ENCODE measurements at places on chromosomes 13 and 19.
A peak's percentile ranks its signal among the peaks of the same experiment; 100 is the strongest.

GRCh38 chr13:27043013-27043412 is 128.6 kb downstream of the USP12 start:
- peak; percentile 82 for DNase-seq

DNA sequence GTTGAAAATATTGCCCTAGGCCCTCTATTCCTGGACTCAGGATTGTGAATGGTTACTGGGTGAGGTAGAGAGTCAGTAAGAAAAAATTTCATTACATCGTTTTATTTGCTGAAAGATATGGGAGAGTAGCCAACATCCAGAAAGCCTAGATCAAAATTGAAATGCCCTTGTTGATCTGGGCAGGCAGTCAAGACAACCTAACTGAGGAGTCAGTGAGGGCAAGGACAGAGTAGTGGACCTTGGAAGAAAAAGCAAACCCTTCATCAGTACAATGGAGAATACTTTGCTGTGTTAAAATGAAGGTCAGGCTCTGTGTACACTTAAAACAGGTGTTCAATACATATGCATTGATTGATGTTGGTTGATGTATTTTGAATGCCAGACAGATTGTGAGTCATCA is 576.7 kb downstream of the OLFM4 start:
- DNase-seq = no peak

DNA sequence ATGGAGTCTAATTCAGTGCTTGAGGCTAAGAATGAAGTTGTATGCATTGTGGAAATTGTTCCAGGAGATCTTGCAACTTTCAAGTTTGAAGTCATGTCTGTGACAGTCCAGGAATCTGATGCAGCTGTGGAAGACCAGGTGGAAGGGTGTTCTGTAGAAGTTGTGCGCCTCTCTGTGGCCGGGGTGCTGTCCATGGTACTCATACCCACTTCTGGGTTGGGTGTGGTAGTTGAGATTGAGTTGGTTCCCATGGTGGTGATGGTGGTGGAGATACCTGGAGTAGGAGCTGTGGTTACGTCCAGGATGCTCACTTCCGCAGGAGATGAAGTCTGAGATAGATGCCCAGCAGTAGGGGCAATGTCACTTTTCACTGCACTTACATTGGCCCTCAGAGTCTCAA is 44.3 kb downstream of the MUC16 start:
- peak; percentile 10 for DNase-seq

GRCh38 chr13:43883631-43884030 is 3.9 kb downstream of the LACC1 start:
- no peak for DNase-seq

DNA sequence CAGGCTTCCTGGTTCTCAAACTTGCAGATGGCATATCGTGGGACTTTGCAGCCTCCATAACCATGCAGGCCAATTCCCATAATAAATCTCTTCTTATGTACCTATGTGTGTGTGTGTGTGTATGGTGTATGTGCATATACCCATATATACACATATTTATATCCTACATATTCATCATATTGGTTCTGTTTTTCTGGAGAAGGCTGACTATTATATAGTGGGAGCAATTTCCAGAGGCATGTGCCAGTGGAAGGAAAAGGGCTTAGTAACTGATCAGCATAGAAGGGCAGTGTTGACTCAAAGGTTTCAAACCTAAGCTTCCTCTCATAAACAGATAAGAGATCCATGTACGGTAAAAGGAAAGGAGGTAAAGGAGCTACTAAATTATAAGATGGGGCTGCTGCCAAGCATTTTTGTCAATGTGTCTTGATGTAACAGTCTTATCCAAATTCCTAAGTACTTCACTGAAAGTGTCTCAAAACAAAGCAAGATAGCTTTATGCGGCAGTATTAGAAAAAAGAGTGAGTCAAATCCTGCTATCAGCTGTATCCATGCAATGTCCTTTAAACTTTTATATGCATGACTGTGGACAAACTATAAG is 432.1 kb downstream of the TBC1D4 start:
- DNase-seq = no peak

- peak; percentile 7 for DNase-seq
Observed at GRCh38 chr13:64371045-64371444, 2859.1 kb downstream of the PCDH9 start.

GRCh38 chr13:38386421-38386820 is 36.8 kb downstream of the UFM1 start:
- DNase-seq = no peak

- peak; percentile 77 for DNase-seq
Observed at GRCh38 chr19:28960986-28961705, 251.8 kb downstream of the UQCRFS1 start.

DNA sequence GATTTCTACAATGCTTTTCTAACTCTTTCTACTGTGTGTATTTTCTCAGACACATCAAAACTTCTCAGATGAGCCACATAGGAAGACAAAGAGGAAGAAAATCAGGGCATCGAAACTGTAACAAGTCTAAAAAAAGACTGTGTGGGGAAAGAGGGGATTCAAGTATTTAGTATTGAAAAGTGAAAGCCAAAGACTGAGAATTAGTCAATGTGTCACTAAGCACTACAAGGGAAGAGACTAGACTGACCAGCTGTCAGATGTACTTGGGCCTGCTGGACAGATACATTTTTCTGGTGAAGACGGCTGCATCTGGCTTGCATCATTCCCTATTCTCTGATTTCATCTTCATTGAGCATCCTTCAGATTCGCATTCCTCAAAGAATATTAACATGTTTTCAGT is 25.4 kb downstream of the COMMD6 start:
- DNase-seq = no peak

- no peak for DNase-seq
Observed at GRCh38 chr19:54376610-54377285, 12.0 kb upstream of the LAIR1 start.

DNA sequence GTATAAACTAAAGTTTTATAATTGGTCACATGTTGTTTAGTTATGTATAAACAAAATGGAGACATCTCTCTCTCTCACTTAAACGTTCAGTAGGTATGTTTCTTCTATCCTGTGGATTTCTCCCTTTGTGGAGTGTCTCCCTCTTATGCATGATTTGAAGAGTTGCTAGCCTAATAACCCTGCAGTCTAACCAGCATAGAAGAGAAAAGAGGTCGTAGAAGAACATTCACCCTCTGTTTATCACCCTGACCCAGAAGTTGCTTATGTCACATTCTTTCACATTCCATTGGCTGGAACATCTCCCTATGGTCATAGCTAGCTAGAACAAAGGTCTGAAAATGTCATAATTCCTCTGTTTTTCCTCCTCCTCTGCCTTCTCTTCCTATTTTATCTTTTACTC is 176.8 kb upstream of the PCDH20 start:
- no peak for DNase-seq

DNA sequence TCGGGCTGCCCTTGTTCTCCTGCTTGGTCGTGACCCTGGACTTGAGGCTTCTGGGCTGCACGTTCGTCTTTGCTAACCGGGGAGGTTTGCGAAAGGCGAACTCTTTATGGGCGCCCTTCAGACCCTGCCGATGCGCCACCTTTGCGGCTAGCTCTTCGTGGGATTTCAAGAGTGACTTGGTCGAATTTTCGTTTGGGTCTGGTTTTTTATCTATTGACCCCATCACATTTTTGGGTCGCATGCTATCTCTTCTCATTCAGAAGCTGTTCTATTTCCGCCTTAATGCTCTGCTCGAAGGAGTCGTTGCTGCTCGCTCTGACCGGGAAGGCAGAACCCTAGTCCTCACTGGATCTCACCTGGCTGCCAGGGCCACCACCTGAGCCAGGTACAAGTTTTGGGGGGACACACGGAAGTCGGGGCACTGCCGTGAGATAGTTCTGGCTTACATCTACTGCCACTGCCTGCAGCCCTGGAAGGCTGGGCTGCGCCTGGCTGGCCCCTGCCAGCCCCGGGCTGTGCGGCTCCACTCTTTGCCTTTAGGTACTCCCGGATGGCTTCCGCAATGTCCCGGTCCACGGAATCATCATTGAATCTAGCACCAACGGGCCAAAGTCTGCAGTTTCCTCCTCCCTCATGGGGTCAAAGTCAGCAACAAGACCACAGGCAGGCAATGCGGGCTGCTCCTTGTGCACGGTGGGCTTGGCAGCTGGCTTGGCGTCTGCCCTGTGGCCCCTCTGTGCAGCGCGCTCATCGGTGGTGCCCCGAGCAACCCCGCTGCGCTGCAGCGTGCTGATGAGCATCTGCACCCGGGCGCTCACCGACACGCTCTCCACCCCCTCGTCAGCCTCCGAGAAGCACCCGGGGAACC is 16.2 kb downstream of the RB1 start:
- DNase-seq = no peak

- DNase-seq = no peak
Observed at GRCh38 chr19:307793-308420, 16.7 kb upstream of the PLPP2 start.

GRCh38 chr13:48661107-48661506 is 7.4 kb downstream of the CYSLTR2 start:
- no peak for DNase-seq

- no peak for DNase-seq
Observed at GRCh38 chr19:30152510-30153291, 210.7 kb downstream of the URI1 start.

GRCh38 chr19:35341006-35341405 is 6.7 kb upstream of the FFAR1 start:
- no peak for DNase-seq

DNA sequence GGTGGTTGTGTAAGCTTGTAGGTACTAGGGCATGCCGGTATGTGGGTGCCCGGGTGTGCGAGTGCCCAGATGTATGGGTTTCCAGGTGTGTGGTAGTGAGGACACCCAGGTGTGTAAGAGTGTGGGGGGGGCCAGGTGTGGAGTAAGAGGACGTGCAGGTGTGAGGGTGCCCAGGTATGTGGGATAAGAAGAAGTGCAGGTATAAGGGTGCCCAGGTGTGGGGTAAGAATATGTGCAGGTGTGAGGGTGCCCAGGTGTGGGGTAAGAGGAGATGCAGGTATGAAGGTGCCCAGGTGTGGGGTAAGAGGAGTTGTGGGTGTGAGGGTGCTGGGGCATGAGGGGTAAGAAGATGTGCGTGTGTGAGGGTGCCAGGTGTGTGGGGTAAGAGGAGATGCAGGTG is 14.3 kb downstream of the MARK4 start:
- DNase-seq = no peak

DNA sequence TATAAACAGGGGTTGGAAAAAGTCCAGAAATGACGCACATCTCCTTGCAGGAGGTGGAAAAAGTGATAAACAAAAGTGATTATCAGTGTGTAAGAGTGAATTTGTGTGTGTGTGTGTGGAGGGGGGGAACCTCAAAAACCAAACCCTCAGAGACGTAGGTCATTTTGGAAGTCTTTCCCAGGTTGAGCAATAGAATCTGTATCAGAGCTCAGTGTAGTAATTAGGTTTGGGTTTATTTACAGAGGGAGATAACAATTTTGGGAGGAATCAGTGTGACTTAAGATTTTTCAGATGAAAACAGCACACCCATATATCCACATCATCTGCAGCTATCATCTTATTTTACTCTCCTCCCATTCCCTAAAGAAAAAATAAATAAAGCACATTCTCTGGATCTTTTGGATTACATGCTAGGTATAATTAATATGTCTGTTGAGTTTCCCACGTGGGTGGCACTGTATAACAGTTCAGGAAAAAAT is 406.4 kb downstream of the FGF9 start:
- DNase-seq = no peak

DNA sequence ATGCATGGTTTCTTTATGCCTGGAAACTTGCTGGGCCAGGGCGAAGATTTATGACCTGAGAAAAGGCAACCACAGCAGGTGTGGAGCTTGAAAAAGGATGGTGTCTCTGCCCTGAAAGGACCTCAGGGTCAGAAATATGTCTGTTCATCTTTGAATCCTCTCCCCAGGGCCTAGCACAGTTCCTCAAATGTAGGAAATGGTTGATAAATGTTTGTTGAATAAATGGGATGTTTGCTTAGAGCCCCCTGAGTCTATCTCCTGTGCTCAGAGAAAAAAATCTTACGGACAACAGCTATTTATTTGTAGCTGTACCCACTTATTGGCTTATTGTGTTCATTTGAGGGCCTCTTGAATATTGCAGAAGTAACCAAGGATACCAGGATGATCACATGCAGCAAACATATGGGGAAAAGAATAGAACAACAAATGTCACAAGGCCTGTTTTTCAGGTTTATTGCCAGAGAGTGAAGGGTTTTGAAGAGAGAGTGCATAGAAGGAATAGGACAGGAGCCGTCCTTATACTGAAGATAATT is 114.5 kb downstream of the KLF5 start:
- no peak for DNase-seq

DNA sequence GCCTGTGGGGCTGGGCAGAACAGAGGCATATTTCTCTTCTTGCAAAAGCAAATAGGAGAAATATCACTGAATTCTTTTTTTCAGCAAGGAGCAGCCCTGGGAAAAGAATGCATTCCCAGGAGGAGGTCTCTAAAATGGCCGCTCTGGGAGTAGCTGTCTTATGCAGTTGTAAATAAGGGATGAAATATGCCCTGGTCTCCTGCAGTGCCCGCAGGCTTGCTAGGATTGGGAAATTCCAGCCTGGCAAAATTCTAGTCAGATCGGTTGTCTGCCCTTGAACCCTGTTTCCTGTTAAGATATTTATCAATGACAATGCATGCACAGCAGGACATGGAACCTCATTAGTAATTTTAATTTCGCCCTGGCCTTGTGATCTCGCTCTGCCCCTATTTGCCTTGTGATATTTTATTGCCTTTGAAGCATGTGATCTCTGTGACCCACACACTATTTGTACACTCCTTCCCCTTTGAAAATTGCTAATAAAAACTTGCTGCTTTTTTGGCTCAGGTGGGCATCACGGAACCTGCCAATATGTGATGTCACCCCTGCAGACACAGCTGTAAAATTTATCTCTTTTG is 1993.2 kb downstream of the PCDH9 start:
- DNase-seq = no peak

DNA sequence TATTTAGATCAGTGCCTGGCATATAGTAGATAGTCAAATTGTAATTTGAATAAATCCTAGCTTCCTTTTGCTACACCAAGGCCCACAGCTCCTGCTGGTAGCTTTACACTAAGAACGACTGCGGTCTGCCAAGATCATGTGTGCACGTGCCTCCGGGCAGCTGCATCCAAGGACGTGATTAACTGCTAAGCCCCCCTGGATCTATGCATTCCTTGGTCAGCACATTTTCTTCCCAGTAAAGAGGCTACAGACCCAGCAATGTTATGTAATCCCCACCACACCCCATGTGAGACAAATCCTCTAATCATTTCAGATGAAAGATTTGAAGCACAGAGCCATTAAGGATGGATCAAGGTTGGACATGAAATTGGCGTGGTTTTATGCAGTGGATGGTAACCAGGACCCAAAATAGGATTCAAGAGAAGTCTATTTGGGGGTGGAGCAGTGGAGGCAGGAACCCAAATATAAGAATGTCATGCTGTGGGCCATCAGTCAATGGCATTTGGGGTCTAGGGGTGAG is 65.2 kb upstream of the PEG3 start:
- DNase-seq = no peak

- no peak for DNase-seq
Observed at GRCh38 chr13:40769970-40770369, 1.0 kb downstream of the MRPS31 start.
